Kidney glomerular epithelial cell (primary cell): ENCODE measurements at places on chromosomes 4 and X.

DNA sequence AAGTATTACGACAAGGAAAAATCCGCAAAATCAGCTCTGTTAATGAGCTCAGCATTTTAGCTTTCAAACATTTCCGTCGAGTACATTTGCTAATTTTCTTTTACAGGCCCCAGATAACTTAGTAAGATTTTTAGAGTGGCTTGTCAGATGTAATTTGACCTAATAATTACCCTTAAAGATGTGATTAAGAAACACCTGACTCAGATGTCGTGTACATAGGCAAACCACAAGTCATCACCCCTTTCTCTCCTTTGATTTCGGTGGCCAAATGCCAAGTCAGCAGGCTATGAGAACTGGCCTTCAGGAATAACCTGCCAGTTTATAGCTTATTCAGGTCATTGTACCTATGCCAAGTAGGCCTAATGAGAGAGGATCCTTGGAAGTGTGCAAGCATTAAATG is 369.6 kb downstream of the PCDH7 start:
- peak; percentile 54 for DNase-seq

DNA sequence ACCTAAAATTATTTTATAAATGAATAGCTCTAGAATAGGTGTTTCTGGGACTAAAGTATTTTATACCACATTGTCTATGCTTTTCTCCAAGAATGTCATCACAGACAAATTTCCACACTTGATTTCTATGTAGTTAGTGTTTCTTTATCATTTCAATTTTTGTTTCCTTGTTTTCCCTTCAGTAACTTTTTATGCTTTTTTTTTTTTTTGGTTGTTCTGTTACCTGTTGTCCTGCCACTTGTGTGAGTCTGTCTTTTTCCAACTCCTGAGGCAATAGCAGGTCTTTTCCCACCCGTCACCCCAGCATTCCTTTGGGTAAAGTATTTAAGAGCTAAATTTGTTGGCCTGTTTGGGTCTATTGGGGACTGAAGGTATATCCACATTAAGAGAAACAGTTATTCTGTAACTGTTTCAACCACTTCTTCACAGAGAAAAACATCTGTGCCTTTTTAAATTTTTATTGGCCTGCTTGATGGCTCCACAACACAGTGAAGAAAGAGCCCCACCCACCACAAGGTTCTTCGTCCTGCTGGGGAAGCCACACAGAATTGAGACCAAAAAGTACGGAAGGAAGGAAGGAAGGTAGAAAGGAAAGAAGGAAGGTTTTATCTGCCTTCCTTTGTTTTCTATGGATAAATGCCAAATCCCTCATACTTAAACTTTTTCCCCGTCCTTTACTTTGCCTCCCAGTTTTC is 17.7 kb upstream of the GPC3 start:
- DNase-seq = no peak

- no peak for DNase-seq
Observed at GRCh38 chr4:86367577-86367976, 7.7 kb upstream of the MAPK10 start.

GRCh38 chr4:128810331-128810870 is 901 bp downstream of the JADE1 start:
- peak; percentile 39 for DNase-seq

GRCh38 chr4:836750-837301 is 10.9 kb upstream of the CPLX1 start:
- DNase-seq = no peak

DNA sequence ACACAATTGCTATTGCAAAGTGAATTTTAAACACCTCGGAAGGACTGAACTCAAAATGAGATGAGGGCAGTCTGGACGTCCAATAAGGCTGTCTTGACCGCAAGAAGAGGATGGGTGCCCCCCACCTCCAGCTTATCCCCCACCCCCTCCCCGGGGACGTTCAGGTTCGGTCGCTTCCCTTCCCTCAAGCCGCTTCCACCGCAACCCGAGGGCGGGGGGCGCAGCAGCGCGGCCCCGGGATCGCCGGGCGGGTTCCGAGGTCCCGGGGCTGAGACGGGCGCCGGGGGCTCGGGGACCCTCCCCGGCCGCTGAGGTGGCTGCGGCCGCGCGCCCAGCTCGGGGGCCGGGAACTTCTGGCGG is 480 bp downstream of the USP46 start:
- no peak for DNase-seq

- DNase-seq = peak; percentile 78
Observed at GRCh38 chr4:21888195-21888976, 60.2 kb downstream of the KCNIP4 start.

DNA sequence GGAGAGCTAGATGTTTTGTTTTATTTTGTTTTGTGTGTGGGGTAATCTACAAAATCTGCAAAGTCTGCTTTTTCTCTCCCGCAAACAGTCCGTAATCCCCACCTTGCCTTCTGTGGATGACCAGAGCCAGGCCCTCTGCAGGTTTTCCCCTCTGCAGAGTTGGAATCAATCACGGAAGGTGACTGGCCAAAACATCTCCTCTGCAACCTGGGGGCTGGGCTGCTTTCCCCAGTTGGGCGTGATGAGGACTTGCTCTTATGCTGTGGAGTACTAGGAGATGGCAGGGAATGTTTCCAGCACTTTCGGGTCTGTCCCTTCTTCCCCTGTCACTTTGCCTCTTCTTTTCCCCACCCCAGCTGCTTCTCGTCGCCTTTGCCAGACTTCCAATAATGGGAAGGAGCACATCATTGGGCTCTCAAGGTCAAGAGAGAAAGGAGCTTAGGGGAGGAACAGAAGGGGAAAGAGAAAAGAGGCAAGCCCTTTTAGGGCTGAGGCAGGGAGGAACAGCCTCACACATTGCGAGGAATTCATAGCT is 1.1 kb downstream of the TMEM35A start:
- DNase-seq = no peak

DNA sequence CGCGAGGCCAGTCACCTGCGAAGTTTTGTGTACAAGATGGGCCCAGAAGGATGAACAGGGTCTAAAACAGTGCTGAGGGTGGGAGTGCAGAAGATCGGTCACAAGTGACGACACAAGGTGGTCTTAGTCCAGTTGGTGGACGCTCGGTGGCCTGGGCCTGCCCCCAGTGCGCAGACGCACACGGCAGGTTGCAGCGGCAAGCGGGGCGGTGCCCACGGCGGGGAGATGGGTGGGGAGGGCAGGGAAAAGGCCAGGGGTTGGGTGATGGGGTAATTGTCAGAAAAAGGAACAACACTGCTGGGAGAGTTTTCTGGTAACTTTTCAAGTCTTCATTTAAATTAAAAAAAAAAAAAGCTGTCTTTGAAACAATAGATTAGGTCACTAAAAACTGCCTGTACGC is 1.0 kb upstream of the PRDX4 start:
- no peak for DNase-seq

DNA sequence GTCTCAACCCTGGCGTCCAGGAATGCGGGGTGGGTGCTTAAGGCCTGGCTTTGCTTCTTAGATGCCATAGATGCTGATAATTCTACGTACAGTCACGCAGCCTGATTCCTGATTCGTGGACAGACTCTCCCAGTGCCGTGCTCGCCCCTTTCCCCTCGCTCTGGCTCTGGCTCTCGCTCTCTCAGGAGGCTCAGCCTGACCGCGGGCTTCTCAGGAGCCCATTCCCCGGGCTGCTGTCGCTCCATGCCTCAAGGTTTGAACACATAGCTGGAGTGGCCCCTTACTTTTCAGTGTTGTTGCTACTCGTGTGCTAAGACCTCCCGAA is 59.2 kb upstream of the ZC4H2 start:
- DNase-seq = peak; percentile 63

DNA sequence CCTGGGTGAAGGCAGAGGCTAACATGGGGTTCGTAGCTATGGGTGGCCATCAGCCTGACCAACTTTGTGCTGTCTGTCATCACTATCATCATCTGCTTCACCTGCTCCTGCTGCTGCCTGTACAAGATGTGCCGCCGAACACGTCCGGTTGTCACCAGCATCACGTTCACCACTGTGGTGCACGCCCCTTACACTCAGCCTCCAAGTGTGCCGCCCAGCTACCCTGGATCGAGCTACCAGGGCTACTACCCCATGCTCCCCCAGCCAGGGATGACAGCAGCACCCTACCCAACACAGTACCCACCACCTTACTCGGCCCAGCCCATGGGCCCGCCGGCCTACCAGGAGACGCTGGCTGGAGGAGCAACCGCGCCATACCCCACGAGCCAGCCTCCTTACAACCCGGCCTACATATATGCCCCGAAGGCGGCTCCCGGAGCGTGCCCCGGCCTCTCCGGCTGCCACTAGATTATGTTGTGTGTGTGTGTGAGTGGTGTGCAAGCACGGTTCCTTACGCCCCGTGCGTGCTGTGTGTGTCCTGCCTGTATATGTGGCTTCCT is 238.1 kb upstream of the ZCCHC13 start:
- no peak for DNase-seq

- DNase-seq = no peak
Observed at GRCh38 chrX:154431341-154431740, 2.9 kb downstream of the ATP6AP1 start.

- DNase-seq = no peak
Observed at GRCh38 chrX:136541294-136541693, 9.3 kb downstream of the VGLL1 start.

DNA sequence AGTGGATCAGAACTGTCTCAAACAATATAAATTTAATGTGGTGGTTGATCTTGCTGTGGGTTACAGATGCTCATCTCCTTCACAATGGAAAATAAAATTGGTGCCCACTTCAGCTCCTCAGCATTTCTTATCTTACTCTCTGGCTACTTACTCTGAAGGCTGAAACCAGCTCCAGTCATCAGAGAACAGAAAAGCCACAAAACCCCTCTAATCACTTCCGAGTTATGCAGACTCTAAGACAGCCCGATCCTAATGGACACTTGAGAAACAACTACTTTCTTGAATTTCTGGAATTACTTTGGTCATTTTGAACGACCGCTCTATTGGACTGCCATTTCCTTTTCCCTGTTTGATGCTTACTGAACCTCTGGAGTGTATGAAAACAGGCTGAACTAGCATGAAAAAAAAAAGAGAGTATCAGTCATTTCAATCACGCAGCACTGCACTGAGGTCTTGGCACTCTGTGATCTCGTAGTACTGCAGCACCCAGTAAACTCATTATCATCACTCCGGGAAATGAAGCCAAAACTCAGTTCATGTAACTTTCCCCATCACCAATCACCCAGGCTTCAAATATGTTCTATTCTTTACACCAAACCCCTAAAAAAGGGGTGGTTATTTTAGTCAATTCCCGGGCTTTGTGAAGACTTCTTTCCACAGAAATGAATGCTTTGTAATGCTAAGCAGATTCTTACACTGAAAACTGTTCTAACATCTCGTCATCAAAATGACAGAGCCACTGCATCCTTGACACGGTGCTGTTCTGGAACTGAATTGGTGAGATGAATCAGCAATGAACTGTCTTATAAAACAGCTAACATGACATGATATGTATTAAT is 54.5 kb downstream of the TSPAN5 start:
- no peak for DNase-seq

DNA sequence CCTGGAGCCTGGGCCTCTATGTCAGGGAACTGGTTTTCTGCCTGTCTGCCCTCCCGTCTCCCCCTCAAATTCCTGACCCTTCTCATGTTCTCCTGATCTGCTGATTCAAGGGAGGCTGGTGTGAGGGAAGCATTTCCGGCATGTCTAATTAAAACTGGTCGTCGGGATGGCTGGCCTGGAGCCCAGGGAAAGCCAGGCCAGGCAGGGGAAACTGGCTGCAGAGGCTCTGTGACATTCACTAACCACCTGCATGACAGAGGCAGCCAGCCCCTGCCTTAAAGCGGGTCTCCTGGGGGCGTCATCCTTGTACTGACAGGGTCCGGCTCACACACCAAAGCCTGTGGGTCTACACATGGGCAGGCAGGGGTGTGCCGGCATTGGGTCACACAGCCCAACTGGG is 35.2 kb downstream of the ABLIM2 start:
- peak; percentile 71 for DNase-seq

DNA sequence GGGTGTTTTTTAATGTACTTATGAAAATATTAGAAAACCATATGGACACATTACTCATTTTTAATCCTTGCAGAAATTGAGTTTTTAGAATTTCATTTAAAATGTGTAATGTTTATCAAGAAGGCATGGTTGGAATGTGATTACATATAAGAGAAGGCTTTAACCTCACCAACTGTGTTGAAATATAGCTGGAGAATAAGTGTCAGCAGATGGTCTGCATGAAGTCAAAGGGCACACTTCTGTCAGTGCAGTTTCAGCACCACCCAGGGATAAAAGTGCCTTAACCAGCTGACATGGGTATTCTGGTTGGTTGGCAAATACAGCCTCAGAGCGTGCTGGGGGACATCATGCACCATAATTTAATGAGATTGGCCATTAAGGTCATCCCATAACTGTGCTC is 21.2 kb upstream of the ANTXR2 start:
- no peak for DNase-seq

GRCh38 chr4:153021276-153021675 is 85.2 kb downstream of the FHDC1 start:
- no peak for DNase-seq

GRCh38 chrX:152930516-152930915 is 32.6 kb downstream of the ZNF185 start:
- DNase-seq = no peak

GRCh38 chr4:151652841-151653547 is 107.8 kb downstream of the GATB start:
- DNase-seq = no peak

DNA sequence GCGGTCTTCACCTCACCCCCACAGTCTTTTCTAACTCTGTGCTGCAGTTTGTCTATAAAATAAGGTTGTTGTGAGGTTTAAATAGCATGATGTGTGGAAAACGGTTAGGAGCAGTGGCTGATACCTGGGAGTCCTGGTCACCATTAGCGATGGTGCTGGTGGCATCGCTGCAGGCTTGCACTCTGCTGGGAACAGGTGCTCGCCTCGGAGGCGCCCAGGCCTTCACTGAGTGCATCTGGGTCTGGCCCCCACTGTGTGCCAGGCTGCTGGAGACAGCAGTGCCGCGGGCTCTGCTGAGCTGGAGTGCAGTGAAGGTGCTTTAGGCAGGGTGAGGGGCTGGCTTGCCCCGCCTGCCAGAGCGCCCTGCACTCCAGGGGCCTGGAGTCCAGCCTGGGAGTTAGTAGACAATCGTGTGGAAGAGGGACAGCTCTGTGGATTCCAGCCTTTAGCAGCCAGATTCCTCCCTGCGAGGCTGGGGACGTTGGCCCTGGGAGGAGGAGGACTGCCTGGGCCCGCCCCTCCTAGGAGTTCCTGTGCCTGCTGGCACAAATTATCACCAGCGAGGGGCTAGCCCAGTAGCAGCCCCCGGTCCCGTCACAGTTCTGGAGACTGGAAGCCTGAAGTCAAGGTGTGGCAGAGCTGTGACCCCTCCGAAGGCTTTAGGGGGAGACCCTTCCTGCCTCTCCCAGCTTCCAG is 7.3 kb downstream of the RGS12 start:
- DNase-seq = no peak

DNA sequence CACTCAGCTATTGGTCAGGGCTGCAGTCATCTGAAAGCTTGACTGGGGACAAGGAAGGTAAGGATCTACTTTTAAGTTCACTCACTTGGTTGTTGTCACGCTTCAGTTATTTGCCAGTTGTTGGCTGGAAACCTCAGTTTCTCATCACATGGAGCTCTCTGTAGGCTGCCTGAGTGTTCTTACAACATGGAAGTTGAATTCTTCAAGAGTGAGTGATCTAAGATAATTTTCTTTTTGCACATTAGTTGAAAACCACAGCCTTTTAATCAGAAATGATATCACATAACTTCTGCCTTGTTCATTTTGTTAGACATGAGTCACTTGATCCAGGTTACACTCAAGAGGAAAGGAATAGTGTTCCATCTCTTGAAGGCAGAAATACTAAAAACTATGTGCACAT is 552.7 kb downstream of the RAPGEF2 start:
- DNase-seq = peak; percentile 14
